Smooth muscle cell of the brain vasculature (primary cell): ENCODE measurements at places on chromosomes 4 and X.

GRCh38 chr4:10403633-10404445, 53.4 kb downstream of the ZNF518B start:
- peak; percentile 10 for DNase-seq

- DNase-seq: no peak
Observed at GRCh38 chr4:118797558-118798142, 38.3 kb downstream of the SEC24D start.

DNA sequence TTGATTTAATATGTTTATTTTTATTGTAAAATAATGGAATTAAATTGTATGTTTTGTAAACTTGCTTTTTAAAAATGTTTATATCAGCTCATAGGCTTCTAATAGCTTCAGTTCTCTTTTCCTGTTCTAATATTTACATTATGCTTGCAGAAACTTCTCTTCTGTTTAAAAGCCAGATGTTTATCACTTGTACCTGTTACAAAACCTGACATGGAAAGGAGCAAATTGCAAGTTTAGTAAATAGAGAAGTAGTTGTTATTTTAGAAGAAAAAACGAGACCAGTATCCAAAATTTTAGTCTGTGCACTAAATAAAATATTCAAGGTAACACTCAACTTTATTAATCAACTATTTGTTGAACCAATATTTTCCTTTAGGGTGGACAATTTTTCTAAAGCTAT, 69.4 kb upstream of the GUCY1A1 start:
- no peak for DNase-seq

DNA sequence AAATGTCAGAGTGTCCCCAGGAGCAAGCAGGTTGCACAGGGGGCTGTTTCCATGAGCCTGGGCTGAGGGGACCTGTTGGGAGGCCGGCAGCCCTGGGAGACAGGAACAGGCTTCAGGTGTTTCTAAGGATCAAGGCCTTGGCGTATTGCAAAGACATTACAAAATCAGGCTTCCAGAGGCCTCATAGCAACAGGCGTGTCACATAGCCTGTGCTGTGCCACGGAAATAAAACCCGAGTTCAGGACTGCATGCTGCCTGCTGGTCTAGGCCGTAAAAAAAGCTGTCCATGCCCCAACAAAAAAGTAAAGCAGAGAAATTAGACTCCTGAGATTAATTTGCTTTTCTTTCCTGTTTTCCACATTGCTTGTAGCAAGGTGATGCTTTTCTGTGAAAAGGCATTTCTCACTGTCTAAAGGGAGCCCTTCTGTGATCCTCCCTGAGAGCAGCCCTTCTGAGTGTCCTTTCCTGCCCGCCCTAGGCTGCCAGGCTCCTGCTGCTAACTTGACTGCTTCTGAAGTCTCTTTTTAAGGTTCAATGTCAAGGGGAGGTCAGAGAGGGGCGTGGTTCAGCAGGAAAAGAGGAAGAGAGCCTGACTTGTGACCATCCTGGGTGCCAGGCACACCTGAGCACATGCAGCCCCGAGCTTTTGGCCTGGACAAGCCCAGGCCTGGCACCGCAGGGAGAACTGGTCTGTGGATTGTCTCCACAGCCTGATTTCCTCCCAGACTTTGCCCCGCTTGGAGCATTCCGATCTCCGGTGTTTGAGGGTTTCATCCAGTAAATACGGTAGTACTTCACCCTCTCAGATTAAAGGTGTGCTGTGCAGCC, 21.3 kb downstream of the SHROOM2 start:
- no peak for DNase-seq

- no peak for DNase-seq
Observed at GRCh38 chr4:189494407-189494806, 446.3 kb upstream of the FRG1 start.

- no peak for DNase-seq
Observed at GRCh38 chrX:71533516-71533850, 579 bp downstream of the OGT start.

- no peak for DNase-seq
Observed at GRCh38 chrX:66920296-66920695, 281.4 kb upstream of the EDA2R start.

DNA sequence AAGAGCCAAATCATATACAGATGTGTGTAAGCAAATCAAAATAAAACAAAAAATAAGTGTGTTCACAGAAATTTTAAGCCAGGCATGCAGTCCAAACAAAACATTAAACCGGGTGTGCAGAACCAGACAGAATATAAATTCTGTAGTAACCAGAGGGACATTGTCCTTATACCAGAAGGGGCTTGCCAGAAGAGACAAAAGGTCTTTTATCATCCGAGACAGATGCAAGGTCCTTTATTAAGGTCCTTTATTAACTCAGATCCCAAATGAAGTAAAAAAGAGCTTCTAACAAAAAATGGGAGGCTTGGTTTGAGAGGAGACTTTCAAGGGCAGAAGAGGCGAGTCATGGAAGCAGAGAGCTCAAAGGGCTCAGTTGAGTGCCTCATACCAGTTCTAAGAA, 59.2 kb downstream of the RGS12 start:
- DNase-seq: no peak

DNA sequence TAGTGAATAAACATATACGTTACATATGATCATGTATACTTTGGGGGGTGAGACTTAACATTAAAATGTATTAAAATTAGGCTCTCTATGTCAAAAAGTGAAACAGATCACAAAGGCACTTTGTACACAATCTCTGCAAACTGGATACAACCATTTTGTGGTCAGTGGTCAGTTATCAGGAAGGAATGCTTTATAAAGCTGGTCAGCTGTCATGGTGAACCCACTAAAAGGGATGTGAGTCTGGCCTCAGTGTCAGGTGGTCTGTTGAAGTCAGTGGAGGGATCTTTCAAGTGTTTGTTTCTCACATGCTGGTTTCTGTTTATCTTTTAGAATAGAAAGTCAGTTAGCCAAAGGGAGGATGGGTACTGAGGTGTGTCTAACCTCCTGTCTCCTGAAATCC, 875.5 kb upstream of the INTU start:
- no peak for DNase-seq

GRCh38 chr4:107359208-107359607, 323.1 kb upstream of the DKK2 start:
- no peak for DNase-seq

- no peak for DNase-seq
Observed at GRCh38 chr4:58940167-58940566, 1830.0 kb upstream of the IGFBP7 start.

DNA sequence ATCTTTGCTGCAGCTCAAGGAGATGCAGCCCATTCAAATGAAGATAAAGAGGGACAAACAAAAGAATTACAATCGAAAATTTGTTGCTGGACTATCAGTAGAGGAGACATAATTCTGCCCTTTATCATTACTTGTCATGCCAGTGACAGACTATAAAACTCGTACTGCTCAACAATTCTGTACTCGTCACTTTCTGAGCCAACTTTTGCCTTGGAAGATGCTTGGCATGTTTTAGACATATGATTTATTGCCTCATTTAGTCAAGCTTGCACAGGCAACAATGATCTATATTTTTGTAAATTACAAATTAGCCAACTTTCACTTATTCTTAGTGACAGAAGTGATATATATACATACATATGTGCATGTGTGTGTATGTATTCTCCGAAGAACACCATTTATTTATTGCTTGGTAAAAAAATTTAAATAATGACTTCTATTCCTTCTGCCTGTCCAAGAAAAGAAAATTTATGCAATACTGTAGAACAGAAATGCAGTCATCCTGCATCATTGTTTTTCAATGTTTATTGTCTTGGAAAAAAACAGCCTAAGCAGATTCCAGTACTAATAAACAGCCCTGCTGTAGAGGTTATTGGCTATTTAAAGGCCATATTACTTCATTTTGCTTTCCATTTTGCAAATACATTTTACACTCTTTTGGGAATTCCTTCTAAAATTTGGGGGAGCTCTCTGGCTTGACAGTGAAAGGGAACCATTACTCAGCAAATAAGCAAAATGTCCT, 374.9 kb upstream of the GALNT7 start:
- no peak for DNase-seq

DNA sequence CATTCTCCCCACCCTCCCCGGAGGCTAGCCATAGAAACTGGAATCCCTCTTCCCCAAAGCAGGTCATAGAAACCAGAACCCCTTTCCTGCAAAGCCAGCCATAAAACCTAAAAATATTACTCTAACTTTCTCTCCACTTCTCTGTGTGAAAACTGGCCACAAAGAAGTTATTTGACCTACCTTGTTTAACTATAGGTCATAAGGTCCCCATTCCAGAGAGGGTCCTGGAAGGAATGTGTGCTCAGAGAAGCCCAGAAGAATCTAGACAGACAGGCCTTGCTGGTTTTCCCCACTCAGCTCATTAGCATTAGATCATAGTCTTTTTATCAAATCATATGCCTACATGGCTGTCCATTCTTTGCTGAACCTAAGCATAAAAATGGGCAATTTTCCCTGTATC, 52.8 kb upstream of the TEX13A start:
- DNase-seq: no peak

DNA sequence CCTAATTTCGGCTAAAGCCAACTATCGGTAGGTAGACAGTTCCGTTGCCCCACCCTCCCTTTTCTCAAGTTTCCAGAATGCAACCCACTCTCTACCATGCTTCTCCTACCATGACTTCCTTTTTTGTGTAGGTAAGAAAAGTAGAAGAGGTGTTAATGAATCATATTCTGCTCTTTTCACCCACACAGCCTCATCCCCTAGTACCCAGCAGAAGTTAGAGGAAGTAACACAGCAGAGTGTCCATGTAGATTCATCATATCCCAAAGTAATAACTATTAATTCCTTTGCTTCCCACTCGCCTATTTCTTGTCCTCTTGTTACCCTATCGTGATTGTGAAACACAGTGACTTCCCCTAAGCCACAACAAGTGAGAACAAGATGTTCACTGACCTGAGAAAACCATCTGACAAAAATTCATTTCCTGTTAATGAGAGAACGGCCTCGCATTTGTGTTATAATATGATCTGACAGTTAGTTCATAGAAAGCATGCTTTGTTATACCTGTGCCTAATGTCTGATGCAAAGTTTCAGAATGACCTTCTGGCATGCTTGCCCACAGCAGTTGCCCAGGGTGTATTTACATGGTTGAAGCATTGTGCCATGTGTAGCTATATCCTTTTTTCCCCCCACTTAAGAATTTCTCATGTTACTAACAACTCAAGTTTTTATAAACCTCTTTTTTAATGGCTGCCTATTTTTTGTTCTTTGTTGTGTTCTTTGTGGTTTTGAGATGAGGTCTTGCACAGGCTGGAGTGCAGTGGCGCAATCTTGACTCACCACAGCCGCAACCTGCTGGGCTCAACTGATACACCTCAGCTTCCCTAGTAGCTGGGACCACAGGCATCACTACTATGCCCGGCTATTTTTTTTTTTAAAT, 185.6 kb downstream of the RAP1GDS1 start:
- peak; percentile 47 for DNase-seq

- DNase-seq: no peak
Observed at GRCh38 chr4:147366164-147366563, 114.7 kb upstream of the EDNRA start.

DNA sequence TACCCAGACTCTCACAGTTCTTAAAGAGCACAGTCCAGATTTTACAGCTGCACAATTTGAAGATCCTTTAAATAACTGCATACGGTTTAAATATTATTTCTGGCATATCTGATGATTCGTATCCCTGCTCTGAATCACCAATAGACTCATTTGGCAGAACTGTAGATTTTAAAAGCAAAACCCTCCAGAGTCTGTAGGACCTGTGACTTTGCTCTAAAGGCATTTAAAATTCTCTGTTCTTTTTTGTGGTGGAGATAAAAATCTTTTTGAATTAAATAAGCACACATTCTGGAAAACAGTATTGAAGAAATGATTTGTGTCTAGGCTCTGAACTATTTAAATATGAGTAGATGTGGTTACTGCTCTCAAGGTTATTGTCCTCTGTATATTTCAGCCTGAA, 246.2 kb upstream of the PITX2 start:
- DNase-seq: no peak

- no peak for DNase-seq
Observed at GRCh38 chr4:55089916-55090315, 35.5 kb downstream of the KDR start.

DNA sequence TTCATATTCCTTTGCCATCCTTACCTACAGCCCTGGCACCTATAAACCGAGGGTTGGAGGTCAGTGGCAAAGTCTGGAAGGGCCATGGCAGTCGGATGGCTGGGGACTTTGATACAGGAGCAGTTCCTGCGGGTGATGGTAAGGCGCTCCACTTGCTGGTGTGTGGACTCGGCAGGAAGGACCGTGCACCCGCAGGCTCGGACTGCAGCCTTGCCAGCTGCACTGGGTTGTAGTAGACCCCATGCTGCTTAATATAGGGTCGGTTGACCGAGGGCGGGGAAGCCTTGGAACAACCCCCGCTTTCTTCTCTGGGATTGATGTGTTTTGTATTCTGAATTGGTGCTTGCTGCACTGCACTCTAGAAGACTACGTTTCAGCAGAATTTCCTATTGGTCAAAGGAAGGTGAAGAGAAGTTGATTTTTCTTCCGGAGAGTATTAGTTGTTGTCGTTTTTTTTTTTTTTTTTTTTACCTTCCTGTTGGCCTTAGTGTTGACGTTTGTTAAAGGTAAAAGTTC, 638 bp downstream of the BLTP1 start:
- peak; percentile 21 for DNase-seq

DNA sequence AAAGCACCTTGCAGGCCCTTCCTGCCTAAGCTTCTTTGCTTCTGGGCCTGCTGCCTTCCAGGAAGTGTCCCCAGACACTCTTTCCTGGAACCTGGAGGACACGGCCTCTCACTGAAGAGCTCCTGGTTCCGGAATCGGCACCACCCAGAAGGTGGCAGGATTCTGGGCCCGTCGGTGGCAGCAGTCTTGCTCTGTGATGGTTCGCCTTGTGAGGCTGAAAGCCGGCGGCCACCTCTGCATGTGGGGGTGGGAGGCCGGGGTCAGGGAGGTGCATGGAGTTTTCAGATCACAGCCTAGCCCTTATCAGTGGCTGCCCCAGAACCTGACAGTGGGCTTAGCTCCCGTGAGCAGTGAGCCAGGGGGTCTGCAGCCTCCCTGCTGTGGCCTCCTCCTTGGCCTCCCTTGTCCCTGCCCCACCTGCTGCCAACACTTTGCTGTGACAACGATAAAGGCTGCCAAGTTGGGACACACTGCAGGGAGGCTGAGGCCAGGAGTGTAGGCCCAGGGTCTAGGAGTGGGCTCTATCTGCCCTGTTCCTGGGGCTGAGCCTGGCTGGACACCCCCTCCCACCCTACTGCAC, 30.8 kb upstream of the GPR78 start:
- no peak for DNase-seq

DNA sequence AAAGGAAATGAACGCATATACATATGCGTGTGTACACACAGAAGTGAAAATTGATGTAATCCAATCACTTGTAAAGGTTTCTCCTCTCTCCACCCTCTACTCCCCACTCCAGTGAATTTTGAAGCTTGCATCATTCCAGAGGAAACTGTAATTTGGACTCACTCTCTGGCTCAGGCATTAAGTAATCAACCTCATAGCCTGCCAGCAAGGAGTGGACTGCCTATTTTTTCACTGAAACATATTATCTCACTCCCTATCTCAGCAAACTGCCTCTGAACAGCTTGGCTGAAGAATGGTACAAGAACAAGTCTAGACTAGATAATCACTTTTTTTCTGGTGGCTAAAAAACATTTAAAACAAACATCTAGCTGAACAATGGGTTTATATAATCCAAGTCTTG, 124.2 kb downstream of the C4orf51 start:
- no peak for DNase-seq
